ENCODE measurements at places on chromosomes 6 and 20. TPM values are rescaled to one million over a fixed set of nuclear protein-coding genes. Genes with fewer than 3 reads are reported as not detected.

GRCh38 chr6:41597246-41598000, 40.8 kb upstream of the MDFI start:
- no peak overlapping the region for H3K4me3 ChIP-seq
- no peaks in the 10 kb centered on the region for H3K4me1 ChIP-seq
- H3K36me3 ChIP-seq, result peaks cover 16% of the 10 kb centered on the region
- no peak overlapping the region for H3K27ac ChIP-seq
- DNase-seq, result no peak

DNA sequence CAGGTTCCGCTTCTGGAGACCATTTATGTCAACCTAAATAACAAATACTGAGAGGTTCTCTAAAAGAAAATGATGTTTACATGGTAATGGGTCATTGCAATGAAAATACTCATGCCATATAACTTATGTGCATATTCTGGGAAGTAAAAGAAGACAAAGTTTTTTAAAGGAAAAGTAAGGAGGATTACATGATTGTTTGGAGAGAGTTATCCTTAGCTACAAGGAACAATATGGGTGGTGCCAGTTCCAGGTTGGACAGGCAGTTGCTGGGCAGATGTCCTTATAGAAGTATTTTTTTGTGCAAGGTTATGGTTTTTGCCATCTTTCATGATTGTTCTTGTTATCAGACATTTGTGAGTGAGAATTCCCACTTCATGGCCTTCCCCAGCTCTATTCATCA, 52.5 kb downstream of the MRAP2 start:
- no peak overlapping the region for H3K4me3 ChIP-seq
- peaks cover 64% of the 10 kb centered on the region for H3K27me3 ChIP-seq
- no peak overlapping the region for H3K27ac ChIP-seq
- H3K36me3 ChIP-seq, result no peaks in the 10 kb centered on the region

DNA sequence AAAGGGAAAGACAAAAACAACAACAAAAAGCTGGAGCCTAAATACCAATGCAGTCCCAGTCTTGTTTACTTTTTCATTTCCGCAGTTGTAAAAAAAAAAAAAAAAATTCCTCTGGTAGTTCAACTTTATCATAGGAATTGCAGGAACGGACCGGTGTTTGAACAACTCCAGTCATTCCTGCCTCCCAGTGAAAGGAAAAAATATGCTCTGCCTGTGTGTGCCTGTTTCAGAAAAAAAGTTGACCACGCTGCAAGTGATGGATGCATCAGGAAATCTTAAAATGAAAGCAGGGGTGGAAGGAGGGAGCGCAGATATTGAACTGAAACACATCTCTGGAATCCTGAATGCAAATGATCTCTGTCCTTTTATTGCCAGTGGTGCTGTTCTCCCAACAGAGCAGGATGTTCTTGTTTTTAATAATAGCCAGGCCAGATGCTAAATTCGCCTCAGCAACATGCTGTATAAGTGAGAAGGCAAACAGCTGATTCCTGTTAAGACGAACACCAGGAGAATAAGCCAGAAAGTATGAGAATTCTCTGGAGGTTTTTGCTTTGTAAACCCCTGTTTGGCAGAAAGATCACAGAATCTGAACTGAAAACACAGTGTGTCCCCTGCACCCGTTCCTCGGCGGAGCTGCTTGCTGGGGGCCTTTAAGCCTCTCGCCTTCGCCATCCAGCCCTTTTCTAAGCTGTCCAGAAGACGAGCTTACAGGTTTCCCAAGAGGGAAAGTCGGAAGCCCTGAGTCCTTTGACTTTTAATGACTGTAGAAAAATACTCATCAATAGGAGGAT, 178.4 kb upstream of the SUPT3H start:
- peak overlapping the region; percentile 76 for H3K27ac ChIP-seq
- no peaks in the 10 kb centered on the region for H3K36me3 ChIP-seq
- H3K27me3 ChIP-seq, result no peaks in the 10 kb centered on the region
- DNase-seq, result no peak

The HLA-F gene
- 11.4 TPM for total RNA-seq

The ADAM33 gene
- total RNA-seq, result 34.7 TPM

The MACROD2 gene
- total RNA-seq, result 2.5 TPM

DNA sequence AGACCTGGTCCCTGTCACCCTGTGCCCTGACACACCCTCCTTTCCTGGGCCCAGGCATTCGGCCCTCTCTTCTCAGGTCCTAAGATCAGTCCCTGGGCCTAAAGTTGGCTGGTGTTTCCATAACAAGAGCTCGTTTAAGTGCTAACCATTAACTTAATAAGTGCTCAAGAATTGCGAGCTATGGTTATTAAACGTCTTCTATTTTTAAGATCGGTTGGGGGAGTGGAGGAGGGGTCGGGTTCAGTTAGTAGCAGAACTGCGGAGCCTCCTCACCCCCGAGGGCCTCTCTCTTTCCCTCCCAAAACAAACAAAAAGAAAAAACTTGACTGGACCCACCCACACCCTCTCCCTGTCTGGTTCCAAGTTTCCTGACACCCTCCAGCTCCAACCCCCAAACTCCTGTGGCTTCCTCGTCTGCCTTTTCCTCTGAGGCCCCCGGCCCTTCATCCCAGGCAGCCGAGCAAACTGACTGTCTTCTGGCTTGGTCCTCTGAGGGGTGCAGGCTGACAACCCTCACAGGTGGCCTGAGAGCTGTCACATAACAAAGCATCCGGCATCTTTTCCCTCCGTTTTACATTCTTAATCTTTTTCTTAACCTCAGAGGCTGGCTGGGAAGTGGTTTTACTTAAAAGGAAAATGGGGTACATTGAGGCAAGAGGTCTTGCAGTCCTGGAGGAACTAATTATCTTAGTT, 2.0 kb downstream of the STK35 start:
- H3K27ac ChIP-seq, result peak overlapping the region; percentile 91
- peaks cover 40% of the 10 kb centered on the region for H3K4me1 ChIP-seq
- no peak for DNase-seq
- peak overlapping the region; percentile 95 for H3K4me3 ChIP-seq
- peaks cover 2% of the 10 kb centered on the region for H3K27me3 ChIP-seq

The KHDC1 gene
- 4.5 TPM for total RNA-seq

GRCh38 chr20:34179637-34180360, 61.4 kb upstream of the ASIP start:
- no peaks in the 10 kb centered on the region for H3K36me3 ChIP-seq
- H3K27me3 ChIP-seq, result peaks cover 20% of the 10 kb centered on the region
- no peak overlapping the region for H3K4me3 ChIP-seq
- no peak for DNase-seq
- H3K4me1 ChIP-seq, result peaks cover 8% of the 10 kb centered on the region

The ZNF391 gene
- 2.4 TPM for total RNA-seq

GRCh38 chr6:85677234-85677956, 34.7 kb upstream of the SYNCRIP start:
- peak overlapping the region; percentile 96 for H3K27ac ChIP-seq
- H3K4me1 ChIP-seq, result peaks cover 51% of the 10 kb centered on the region
- H3K27me3 ChIP-seq, result no peaks in the 10 kb centered on the region
- H3K36me3 ChIP-seq, result peaks cover 43% of the 10 kb centered on the region
- peak overlapping the region; percentile 95 for H3K4me3 ChIP-seq
- no peak for DNase-seq

The ENPP5 gene
- total RNA-seq, result not detected

DNA sequence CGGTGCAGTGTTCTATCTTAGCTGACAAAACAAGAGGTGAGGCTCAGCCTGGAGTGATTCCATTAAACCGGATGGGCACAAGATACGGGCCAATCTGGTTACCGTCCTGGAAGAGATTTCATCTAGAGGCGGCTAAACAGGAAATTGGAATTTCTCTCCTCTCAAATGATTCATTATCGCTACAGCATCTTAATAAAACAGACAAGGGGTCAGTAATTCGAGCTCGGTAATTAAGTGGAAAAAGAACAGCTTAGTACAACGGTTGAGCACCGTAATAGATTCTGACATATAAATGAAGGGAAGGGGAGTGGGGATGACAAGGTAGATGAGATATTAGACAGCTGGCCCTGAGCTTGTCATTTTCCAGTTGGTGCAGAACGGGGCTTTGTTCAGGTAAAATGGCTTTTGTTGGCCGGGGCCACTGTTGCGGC, 137.2 kb downstream of the EDN3 start:
- H3K27ac ChIP-seq, result no peak overlapping the region
- H3K4me3 ChIP-seq, result no peak overlapping the region
- H3K27me3 ChIP-seq, result peaks cover 2% of the 10 kb centered on the region
- DNase-seq, result no peak
- H3K36me3 ChIP-seq, result no peaks in the 10 kb centered on the region
- peaks cover 9% of the 10 kb centered on the region for H3K4me1 ChIP-seq

GRCh38 chr6:37774028-37774680, 45.4 kb upstream of the ZFAND3 start:
- H3K27me3 ChIP-seq, result peaks cover 5% of the 10 kb centered on the region
- no peaks in the 10 kb centered on the region for H3K36me3 ChIP-seq
- peaks cover 37% of the 10 kb centered on the region for H3K4me1 ChIP-seq
- DNase-seq, result no peak

DNA sequence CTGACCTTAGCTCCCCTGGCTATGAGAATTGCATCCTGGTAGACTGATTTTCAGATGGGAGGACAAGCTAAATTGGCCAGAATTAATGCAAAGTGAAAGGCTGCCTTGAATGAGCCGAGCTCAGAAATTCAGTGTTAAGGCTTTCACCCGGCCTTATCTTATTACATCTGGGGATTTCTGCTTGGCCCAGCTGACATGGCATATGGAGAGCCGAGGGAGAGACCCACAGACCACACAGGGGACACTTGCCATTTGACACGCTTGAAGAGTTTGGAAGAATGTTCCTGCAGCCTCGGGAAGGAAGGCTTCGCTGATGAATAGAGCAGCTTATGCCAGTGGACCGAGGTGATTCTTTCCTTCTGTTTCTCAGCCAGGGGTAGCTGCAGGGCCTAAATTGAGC, 9.0 kb downstream of the MOCS3 start:
- DNase-seq, result peak; percentile 62
- peaks cover 21% of the 10 kb centered on the region for H3K27me3 ChIP-seq
- no peak overlapping the region for H3K4me3 ChIP-seq
- no peaks in the 10 kb centered on the region for H3K36me3 ChIP-seq

DNA sequence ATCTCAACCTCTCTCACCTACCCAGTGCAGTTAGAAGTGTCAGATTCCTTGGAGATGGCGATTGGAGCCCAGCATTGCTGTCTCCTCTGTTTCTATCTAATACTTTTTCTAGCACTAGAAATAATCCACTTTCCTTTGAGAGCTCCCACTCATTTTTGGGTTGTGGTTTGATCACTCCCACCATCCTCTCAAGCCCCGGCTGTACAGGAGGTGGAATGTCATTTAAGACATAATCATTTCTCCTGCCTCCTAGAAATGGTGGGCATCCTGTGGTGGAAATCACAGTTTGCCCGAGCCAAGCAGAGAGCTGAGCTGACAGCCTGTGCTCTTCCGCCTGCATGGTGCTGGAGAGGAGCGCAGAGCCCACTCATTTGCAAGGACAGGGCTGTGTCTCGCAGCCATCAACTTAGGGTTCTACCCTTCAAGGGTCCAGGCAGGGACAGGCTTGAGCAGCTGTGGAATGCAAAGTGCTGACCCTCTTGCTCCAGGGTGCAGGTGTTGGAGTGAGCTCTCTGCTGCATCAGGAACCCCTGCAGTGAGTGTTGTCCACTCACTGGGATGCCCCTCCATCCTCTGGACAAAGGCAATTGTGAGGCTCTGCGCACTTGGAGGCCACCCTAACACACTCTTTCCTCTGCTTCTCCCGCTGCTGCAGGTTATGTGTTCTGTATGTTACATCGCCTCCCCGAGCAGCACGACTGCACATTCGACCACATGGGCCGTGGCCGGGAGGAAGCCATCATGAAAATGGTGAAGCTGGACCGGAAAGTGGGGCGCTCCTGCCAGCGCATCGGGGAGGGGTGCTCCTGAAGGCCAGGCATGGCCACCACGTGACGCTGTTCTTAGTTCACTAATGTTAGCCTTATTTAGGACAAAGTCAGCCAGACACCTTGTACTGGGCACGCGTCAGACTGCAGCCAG, 332.3 kb downstream of the ZFAND3 start:
- H3K27ac ChIP-seq, result no peak overlapping the region
- H3K27me3 ChIP-seq, result no peaks in the 10 kb centered on the region
- H3K4me3 ChIP-seq, result no peak overlapping the region
- DNase-seq, result no peak
- peaks cover 20% of the 10 kb centered on the region for H3K4me1 ChIP-seq

DNA sequence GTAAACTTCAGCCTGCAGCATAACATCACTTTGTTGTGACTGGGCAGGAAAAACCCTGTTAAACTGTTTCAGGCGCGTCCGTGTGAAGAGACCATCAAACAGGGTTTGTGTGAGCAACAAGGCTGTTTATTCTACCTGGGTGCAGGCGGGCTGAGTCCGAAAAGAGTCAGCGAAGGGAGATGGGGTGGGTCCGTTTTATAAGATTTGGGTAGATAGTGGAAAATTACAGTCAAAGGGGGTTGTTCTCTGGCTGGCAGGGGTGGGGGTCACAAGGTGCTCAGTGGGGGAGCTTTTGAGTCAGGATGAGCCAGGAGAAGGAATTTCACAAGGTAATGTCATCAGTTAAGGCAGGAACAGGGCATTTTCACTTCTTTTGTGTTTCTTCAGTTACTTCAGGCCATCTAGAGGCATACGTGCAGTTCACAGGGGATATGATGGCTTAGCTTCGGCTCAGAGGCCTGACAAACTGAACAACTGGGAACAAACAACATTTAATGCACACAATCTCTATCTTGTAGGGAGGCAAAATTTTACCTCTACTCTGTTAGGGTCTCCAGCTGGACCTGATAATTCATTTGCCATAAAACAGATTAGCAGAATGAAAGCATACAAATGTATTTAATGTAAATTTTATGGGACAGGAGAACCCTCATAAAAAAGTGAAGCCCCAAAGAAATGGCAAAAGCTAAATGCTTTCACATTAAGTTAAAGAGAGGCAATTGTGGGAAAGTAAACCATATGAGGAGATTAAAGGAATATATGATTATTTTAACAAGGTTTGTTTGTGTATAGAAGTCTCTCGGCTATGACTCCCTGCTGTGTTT, 58.3 kb upstream of the HFE start:
- no peaks in the 10 kb centered on the region for H3K36me3 ChIP-seq
- H3K27me3 ChIP-seq, result no peaks in the 10 kb centered on the region
- no peak for DNase-seq
- H3K4me3 ChIP-seq, result no peak overlapping the region

The GDAP1L1 gene
- total RNA-seq, result not detected

DNA sequence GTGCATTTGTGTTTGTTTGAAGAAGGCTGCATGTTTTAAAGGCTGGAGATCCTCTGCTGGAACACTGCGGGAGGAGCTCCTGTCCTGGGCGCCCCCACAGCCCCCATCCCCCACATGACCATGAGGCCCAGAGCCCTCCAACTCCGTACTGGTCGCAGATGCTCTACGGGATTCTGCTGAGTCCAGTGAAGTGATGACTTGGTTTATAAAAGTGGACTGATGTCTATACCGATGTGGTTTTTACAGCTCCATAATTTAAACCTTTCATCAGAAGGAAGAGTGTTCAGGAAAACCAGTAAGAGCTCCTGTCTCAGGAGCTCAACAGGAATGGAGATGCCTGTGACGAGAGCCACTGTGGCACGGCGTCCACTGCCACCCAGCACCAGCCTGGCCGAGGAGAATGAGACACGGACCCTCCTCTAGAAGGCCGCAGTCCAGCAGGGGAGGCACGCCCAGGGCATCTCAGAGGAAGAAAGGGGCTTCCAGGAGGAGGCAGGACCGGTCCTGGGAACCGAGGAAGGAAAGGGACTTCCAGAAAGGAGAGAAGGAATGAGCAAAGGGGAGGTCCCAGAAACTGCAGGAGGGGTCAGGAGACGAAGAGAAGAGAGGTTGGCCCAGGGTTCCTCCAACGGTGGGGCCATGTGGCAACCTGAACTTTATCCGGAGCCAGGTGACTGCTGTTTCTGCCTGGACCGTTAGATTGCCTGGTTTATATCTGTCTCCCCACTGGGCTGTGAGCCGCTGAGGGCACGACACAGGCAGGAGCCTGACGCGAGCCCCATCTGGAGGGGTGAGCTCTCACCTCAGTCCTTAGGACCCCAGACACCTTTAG, 26.9 kb downstream of the BFSP1 start:
- DNase-seq, result no peak
- H3K27me3 ChIP-seq, result no peaks in the 10 kb centered on the region
- peak overlapping the region; percentile 80 for H3K4me3 ChIP-seq

The POM121L2 gene
- total RNA-seq, result not detected

All from osteocyte (in vitro differentiated cells).